ENCODE measurements at places on chromosomes 4 and X.

- no peak for DNase-seq
These were observed 76.3 kb downstream of the SOWAHB start for GRCh38 chr4:76821641-76822040.

GRCh38 chr4:42671431-42672194, 14.7 kb upstream of the ATP8A1 start:
- DNase-seq, result no peak

- no peak for DNase-seq
These were observed 1582.4 kb downstream of the PCDH18 start for GRCh38 chr4:135949931-135950330.

DNA sequence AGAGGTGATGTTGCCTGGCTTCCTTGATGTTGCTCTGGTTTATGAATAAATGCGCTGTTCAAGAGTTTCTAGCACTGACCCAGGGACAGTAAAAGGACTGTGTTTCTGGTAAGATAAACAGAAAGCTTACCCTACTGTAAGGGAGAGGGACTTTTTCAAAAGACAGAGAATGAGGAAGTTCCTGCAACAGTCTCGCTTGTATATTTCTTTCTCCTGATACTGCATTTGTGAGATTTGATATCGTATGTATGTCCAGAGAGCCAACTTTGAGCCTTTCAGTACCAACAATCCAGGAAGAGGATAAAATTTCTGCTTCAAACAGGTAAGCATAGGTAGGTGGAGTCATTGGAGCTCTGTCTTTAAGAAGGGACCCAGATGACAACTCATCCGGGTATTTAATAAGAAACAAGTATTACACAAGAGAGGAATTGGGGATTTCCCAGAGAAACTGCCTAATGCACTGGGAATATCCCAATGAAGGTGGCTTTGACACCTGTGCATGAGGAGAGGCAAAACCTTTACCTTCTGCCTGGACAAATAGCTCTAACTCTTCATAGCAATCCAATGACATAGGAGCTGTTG, 773 bp downstream of the DAPP1 start:
- peak; percentile 41 for DNase-seq

GRCh38 chrX:152637649-152638442, at the start of gene GABRQ:
TSS of gene GABRQ (plus strand) at chrX:152637895. CDS start at chrX:152638203, 308 bp downstream.
- DNase-seq, result peak; percentile 21

- DNase-seq, result no peak
These were observed 14.7 kb downstream of the GAK start for GRCh38 chr4:917466-917865.

DNA sequence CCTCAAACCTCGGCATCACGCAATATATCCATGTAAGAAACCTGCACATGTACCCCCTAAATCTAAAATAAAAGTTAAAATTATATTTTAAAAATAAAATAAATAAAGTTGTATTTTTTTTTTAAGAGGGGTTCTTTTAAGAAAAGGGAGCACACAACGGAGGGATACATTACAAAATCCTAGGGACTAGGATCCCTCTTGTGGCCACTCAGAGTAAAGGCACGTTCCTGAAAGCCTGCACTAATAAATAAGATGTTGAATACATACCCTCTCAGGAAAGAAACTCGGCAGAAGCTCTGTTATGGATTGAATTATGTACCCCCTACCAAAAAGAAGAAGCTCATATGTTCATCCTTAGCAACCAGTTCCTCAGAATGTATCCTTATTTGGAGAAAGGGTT, 50.9 kb upstream of the PRDX4 start:
- DNase-seq, result peak; percentile 26

GRCh38 chrX:104370089-104370488, 115.4 kb upstream of the ESX1 start:
- peak; percentile 36 for DNase-seq

- DNase-seq, result peak; percentile 69
These were observed 76.1 kb downstream of the MANBA start for GRCh38 chr4:102684610-102685052.

GRCh38 chr4:102180046-102180445, 165.2 kb downstream of the SLC39A8 start:
- no peak for DNase-seq

GRCh38 chr4:100483796-100484195, 34.0 kb downstream of the EMCN start:
- DNase-seq, result no peak

DNA sequence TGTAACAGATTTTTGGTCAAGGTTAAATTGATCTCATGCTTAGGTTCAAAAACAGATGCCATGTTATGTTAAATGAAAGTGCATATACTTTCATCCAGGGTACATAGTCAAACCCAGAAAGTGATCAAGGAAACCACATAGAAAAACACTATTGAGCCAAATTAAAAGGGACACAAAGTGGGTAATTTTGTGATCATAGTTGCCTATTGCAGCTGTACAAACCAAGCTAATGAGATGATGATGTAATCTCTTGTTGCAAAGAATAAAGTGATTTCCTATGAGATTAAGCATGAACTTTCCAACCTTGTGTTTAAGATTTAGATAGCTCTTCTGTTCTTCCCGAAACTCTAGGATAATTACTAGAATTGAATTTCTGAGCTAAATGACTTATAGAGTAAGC, 20.2 kb upstream of the LIMCH1 start:
- no peak for DNase-seq

- no peak for DNase-seq
These were observed 385.4 kb upstream of the CNKSR2 start for GRCh38 chrX:20988804-20989203.

DNA sequence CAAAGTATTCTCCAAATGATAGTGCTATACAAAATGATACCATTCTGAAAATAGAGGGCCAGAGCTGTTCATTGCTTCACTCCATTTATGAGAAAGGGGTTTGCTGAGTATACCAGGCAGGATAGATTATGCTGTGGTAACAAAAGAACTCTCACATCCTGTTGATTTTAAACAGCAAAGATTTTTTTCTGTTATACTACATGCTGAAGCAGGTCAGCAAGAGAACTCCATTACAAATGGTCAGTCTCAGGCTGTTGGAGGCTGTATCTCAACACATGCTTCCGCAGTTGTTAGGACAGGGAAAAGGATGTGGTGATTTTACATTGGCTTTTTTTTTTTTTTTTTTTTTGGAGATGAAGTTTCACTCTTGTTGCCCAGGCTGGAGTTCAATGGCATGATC, 13.7 kb upstream of the KLHL5 start:
- no peak for DNase-seq

DNA sequence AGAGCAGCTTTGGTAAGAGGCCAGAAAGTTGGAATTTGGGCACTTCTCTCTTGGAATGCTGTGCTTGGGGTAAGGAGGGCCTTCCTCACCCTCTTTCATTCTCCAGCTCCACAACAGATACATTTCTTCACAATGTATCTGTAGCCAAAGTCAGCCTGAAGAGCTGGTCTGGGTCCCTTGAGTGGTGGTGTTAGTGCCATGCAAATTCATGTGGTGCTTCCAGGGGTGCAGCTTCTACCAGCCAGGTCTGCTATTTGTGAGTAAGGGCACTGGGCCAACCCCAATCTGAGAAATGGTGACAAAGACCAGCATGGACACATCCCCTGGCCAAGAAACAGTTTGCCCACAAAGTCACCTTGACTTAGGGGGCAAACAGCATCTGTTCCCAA, 17.8 kb downstream of the AMER1 start:
- no peak for DNase-seq

GRCh38 chr4:26346203-26346620, 25.4 kb downstream of the RBPJ start:
- no peak for DNase-seq

GRCh38 chrX:112946227-112946626, 105.6 kb upstream of the AMOT start:
- DNase-seq, result no peak

DNA sequence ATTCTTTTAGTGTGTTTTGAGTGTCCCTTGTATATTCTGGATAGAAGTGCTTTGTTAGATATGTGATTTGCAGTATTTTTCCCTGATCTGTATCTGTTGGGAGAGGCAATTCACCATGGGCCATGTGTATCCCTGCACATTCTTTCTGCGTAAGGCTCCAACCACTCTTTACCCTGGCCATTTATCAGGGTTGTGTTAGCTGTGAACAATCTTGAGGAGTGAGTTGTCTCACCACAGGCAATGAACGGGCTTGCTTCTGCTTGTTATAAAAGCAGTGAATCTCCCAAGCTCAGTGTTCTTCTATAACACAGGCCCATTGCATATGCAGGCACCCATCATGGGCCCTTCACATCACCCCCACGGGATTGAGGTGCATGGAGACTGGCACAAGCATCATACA, 18.9 kb upstream of the SMIM10 start:
- DNase-seq, result peak; percentile 2

GRCh38 chrX:18753631-18754030, 46.2 kb downstream of the PPEF1 start:
- DNase-seq, result no peak

DNA sequence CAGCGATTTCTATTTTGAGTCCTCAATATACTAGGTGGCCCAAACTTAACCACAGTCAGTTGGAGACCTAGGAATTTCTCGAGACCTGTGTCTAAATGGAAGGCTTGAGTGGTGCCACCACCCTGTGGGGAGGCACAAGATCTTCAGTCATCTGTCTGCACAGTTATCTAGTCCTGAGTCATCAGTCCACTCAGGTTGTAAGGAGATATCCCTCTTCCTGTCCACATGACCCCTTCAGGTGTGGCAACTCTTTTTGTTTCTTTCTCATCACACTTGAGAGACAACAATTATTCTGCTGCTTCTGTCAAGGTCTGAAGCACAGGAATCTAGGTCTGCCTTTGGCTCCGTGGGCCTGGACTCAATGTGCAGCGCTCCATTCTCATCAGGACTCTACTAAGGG, 64.4 kb upstream of the IBSP start:
- peak; percentile 34 for DNase-seq

DNA sequence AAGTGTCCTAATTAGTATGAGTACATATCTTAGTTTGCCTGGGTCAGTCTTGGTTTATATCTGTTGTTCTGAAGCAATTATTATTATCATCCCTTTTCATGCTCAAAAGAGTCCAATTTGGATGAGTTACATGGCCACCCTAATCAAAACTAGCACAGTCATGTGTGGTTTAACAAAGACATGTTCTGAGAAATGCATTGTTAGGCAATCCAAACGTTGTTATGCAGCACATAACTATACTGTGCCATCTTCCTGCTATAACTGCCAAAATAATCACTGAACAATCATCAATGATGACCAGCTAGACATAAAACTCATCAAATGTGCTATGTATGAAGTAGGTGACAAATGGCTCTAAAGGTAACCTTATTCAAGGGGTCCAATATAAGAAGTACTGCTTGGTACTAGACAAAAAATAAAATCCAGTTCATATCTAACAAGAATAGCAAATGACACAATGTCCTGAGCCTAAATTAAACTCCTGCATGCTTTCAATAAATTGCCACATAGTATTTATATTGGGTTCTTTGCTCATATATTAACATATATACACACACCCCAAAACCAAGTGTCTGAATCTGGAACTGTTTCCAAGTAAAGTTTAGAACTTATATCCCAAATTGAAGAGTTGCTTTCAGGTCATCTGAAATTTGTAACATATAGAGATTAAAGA, 41.9 kb downstream of the CNOT6L start:
- no peak for DNase-seq

DNA sequence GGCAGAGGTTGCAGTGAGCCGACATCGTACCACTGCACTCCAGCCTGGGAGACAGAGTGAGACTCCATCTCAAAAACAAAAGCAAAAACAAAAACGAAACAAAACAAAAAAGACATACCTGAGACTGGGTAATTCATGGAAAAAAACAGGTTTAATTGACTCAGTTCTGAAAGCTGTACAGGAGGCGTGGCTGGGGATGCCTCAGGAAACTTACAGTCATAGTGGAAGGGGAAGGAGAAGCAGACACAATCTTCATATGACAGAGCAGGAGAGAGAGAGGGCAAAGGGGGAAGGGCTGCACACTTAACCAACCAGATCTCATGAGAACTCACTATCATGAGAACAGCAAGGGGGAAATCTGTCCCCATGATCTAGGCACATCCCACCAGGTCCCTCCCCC, 229.5 kb downstream of the STK32B start:
- no peak for DNase-seq

DNA sequence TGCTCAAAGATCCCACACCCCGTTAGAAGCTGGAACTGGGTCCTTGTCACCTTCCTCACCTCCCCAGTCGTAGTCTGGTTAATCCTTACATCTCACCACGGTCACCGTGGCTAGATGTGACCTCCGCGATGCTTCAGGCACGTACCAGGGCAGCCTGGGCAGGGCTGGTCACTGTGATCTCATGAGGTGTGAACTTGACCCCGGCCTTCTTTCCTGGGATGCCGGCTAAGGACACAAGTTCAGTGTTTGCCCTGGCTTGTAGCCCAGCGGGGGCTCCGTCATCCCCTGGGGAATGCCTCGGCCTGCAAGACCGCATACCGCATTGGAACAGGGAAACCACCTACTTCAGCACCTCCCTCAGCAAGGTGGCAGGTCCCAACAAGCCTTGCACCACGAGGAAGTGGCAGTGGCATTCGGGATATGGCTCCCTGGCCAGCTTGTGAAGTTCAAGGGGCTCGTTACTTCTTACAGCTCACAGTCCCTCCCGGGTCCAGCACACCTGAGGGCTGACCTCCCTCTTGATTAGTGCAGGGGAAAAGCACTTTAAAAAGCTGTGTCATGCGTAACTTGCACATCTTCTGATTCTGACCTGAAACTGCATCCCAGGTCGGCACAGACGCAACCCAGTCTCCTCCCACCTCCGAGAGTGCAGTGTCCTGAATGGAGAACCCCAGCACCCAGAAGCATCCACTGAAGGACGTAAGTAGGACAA, 25.9 kb downstream of the NOP14 start:
- DNase-seq, result peak; percentile 91

- no peak for DNase-seq
These were observed 55.8 kb downstream of the WWC2 start for GRCh38 chr4:183154701-183155391.

GRCh38 chrX:39337451-39337850, 536.2 kb downstream of the MID1IP1 start:
- no peak for DNase-seq

GRCh38 chr4:104964410-104965175, 182.1 kb upstream of the TET2 start:
- no peak for DNase-seq

- DNase-seq, result peak; percentile 35
These were observed 104.1 kb upstream of the BMP3 start for GRCh38 chr4:80926446-80926845.

GRCh38 chrX:109629310-109629709, 4.3 kb upstream of the KCNE5 start:
- no peak for DNase-seq

GRCh38 chrX:154348114-154348531, 26.3 kb downstream of the FLNA start:
- DNase-seq, result no peak

Measured in RWPE1 (cell line).